ENCODE measurements at places on chromosomes 2 and 18.

GRCh38 chr2:171447675-171448074, 13.6 kb downstream of the DCAF17 start:
- DNase-seq: no peak

DNA sequence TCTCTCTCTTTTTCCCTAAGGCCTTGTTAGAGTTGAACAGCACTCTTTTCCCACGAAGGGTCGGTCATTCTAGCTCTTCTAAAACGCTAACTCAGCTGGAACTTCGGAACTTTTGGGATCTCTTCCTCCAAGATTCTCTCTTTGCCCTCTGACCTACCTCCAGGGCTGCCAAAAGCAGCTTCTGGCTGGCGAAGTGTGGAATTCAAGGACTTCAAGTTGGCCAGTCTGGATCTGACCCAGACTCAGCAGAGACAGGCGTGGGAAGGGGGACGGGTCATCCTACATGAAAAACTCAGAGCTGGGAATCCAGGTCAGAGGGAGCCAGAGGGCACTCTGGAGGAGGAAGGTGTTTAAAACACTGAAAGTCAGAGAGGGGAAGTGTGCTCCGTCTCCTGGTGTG, 305.5 kb upstream of the HDAC4 start:
- no peak for DNase-seq

DNA sequence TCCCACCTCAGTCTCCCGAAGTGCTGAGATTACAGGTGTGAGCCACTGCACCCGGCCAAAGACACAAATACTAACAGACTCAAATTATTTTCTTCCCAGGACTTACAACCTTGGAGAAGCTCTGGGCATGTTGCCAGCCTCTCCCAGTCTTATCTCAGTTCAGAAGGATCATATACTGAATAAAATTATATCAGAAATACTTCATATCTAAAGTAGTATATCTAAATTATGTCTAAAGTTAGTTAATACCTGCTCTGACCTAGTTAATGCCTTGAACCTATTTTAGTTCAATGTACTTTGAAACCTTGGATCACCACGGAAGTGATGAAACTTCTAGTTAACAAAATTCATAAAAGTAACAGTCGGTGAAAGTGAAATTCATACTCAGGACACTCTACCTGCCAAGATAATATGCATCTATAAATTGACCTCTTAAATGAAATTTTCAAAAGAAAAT, 34.4 kb upstream of the CYBRD1 start:
- no peak for DNase-seq

DNA sequence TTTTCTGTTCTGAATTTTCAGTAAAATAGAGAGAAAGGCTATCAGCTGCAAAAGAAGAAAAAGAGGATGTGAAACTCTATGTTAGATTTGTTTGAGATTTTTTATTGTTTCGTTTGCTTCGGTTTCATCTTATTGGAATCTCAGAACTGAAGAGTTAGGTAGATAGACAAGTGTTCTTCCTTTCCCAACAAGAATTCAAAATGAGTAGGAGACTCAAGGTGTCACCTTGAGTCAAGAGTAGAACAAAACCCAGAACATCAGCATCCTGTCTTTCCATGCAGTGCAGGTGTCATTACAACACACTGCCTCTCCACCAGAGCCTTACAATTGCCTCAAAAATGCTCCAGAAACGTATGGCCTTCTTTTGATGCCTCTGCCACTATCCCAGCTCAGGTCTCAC, 21.1 kb downstream of the NBAS start:
- DNase-seq: no peak

- DNase-seq: no peak
These were observed 73.9 kb upstream of the LMAN1 start for GRCh38 chr18:59432803-59433597.

DNA sequence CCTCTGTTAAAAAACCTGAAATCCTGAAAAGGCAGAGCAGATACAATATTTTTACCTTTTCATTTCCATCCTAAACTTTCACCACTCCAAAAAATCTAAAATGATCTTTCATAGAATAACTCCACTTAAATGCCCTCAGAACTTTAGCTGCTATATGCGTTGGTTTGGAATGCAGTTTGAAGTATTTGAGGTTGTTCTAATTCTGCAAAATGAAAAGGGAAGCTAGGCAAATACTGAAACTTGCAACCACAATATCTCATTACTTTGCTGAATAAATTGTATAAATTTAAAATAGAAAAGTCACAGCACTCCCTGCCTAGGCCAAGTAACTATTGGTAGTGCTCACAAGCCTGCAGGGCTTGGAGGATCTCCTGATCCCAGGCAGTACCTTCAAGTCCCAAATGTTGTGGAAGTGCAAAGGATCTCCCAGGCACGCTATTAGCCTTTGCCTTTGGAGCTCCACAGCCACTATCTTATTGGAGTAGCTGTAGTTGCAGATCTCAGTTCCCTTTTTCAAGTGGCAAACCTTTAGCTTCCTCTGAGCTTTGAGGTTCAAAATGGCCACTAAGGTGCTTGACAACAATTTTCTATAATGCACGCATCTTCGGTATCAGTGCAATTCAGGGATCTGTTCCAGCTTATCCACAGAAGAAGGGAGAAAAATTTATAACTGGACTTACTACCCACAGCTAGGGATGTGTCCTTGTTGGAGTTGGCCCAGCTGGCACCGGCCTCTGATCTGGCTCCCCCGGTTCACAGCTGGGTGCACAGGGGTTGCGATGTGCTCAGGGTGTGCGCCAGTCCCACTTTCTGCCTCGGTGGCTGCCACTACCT, 43.4 kb upstream of the ANKRD62 start:
- DNase-seq: no peak

- DNase-seq: no peak
These were observed 31.0 kb downstream of the GAREM2 start for GRCh38 chr2:26203906-26204305.

- no peak for DNase-seq
These were observed 18.8 kb upstream of the STAT1 start for GRCh38 chr2:191032588-191033429.

DNA sequence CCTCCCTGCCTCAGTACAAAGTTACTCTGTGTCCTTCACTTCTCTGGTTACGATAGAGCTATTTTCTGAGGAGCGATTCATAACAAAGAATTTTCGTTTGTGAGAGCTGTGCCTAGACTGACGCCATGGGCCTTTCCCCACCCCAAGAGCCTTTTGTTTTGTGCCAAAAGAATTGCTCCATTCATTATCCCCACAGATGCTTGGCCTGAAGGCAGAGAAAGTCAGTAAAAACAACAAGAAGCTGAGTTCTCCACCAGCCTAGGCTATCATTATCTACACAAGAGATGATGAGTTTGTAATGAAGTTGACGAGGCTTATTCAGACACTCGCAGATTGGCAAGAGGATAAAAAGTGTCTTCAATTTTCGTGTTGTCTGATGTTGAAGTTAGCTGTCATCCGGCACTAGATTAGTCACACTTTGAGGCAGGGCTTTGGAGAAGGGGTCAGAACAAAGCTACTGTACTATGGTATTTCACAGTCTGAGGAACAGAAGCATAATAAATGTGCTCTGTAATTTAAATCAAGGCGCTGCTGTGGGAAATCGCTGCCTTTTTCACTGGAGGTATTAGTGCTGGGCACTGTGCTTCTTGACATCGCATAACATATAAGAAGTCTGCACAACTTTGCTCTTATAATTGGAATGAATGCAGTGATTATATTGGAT, 278.4 kb upstream of the FIGN start:
- DNase-seq: no peak

- DNase-seq: no peak
These were observed 71.3 kb upstream of the PID1 start for GRCh38 chr2:229342376-229342775.

DNA sequence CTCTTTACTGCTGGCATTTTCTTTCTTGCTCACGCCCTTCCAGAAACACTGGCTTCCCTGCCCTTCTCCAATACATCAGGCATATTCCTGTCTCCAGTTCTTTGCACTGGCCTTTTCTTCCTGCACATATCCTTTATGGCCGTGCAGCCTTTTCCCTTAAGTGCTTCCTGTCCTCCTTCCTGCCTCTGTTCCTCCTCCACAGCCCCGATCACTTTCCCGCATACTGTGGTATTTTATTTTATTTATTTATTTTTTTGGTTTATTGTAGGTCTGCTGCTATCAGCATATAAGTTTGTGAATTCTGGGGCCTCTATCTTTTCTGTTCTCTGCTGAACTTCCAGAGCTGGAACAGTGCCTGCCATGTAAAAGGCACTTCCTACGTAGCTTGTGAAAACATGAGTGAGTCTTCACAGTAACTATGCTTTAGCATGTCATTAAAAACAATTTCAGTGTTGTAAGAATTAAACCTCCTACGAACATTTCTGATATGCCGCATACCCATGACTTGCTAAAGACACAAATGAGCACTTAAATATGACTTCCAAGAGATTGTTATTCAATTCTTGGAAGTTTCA, 289.1 kb downstream of the TRIB2 start:
- DNase-seq: no peak

- DNase-seq: no peak
These were observed 85.5 kb downstream of the AGPS start for GRCh38 chr2:177478029-177478428.

DNA sequence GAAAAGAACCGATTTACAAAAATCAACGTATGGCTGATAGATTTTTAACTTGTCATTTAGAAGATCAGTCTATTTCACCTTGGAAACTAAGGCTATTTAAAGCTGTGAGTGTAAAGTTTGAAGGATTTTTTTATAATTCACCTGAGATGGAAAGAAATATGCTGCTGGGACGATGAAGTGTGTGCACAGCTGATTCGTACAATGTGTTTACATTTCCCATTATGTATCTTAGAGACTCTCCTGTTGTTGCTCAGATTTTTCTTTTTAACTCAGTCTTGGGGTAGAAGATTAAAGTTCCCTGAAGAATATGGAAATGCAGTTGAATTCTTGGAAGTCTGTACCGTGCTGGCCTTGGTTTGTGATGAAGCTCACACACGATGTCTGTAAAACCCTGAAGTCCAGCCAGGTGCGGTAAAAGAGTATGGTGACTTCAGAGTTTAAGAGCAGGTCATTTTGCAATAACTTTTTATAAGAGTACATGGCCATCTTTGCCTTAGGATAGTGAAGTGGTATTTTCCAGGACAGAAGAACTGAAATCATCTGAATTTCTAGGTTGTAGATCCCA, 250.1 kb downstream of the PRKCE start:
- DNase-seq: no peak

DNA sequence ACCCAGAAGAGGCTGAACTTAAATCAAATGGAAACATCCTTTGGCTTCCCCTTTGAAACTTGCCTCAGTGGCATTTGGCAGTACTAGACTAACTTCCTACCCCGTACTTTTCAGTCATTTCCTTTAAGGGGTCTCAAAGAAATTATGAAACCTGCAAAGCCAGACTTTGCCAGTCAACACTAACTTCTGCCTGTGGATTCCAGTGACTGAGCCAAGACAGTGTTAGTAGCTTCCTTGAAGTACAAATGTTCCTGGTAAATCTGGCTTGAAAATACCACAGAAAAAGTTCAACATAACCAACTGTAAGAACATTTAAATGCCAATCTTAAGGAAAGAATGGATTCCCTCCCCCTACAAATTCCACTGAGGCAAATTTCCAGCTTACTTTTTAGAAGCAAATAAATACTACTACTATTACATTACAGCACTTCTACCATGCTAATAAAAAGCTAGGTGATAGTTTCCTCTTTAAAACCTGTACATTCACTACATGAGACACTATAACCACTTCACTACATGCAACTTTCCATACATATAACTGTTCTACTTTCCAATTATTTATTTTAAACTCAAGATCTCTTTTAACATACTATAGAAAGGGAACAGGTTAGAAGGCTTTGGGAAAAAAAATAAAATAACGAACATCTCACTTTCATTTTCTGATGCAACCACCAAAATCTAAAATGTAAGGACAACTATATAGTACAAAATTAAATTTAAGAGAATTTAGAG, 2.4 kb downstream of the PELI1 start:
- DNase-seq: no peak

- DNase-seq: no peak
These were observed 268.4 kb downstream of the METTL4 start for GRCh38 chr18:2302628-2303516.

DNA sequence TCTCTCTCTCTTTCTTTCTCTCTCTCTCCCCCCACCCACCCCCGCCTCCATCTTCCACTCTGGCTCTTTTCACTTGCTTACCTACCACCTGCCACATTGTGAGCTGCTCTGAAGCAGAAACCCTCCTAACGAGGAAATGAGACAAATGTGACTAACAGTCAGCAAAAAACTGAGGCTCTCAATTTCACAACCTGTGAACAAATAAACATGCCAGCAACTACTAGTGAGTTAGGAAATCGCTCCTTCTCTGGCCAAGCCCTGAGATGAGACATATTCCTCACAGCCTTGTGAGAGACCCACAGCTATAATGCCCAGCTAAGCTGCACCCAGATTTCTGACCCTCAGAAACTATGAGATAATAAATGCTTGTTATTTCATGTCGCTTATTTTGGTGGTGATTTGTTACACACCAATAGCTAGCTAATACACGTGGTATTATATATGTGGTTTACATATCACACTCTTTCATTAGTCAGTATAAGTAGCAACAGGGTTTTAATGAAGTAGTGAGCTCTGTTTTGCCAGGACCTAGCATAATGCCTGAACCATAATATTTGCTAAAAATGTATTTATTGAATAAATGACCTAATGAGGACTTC, 8.4 kb upstream of the ZNF521 start:
- DNase-seq: no peak

- no peak for DNase-seq
These were observed 4.7 kb upstream of the ZNF516 start for GRCh38 chr18:76499637-76500340.

DNA sequence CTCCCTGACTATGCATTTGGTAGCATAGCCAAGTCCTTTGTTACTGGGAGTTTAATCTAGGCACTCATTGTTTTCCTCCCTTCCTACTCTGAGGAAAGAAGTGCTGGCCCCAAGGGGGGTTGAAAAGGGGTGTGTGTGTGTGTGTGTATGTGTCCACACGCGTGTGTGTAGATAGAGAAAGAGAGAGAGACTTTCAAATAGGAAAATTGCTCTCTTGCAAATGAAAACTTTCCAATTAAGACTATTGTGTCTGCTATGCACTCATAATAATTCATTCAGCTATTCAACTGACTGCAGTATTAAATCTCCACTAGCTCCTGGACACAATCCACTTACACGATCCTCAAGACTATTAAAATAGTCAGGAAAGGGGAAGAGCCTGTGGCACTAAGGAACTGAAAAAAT, 92.9 kb upstream of the CSRNP3 start:
- no peak for DNase-seq

DNA sequence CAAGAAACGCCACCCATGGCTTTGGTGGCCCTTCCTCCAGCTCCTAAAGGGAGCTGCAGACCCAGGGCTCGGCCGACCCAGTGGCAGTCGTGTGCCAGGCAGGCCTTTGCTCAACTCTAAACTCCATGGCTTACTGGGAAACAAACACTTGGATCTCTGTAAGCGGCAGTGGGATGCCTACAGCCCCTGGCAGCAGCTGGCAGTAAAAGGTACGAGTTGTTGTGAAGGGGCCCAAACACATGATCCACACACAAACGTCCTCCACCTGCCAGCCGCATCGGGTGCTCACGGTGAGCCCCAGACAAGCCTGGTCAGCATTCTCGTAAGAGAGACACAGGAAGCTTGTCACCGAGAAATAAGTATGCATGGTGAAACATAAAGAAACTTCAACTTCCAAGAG, 214.9 kb downstream of the MGAT5 start:
- DNase-seq: no peak

All from activated naive CD4-positive, alpha-beta T cell treated with Interleukin-2 at 50 U/mL for 16 hours (primary cell).